Activated T-helper 2 cell treated with anti-CD3 and anti-CD28 coated beads, Interferon-gamma antibody, Interleukin-2, Interleukin-4, amounts not matched to agents 10 μg/mL and 5 μg/mL and 100 μg/mL, durations not matched to agents 14 hours and 24 hours and 36 hours (primary cell): ENCODE measurements at places on chromosomes 3 and 15.

GRCh38 chr3:14884665-14885064, 62.7 kb upstream of the NR2C2 start:
- H3K27me3 ChIP-seq, result peaks cover 15% of the 10 kb centered on the region
- peak overlapping the region; percentile 14 for H3K4me3 ChIP-seq
- DNase-seq, result peak; percentile 30
- H3K27ac ChIP-seq, result no peak overlapping the region
- no peaks in the 10 kb centered on the region for H3K36me3 ChIP-seq
- peaks cover 44% of the 10 kb centered on the region for H3K4me1 ChIP-seq

DNA sequence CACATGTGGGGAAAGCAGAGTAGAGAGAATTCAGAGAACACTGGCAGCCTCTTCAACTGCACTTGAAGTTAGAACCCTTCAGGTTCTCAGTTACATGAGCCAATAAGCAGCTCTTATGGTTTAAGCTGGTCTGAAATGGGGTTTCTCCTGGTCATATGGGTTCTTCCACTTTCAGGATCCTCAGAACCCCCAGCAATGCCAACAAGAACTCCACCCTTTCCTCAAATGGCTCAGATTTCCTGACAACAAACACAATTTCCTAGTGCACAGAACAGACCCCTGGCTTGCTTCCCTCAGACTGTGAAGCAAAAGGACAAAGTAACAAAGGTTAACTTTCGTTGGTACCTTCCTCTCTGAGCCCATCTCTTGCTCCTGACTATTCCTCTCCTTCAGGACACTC, 23.9 kb upstream of the FRMD4B start:
- DNase-seq, result no peak
- H3K4me1 ChIP-seq, result peaks cover 10% of the 10 kb centered on the region
- H3K27ac ChIP-seq, result no peak overlapping the region
- no peak overlapping the region for H3K4me3 ChIP-seq

DNA sequence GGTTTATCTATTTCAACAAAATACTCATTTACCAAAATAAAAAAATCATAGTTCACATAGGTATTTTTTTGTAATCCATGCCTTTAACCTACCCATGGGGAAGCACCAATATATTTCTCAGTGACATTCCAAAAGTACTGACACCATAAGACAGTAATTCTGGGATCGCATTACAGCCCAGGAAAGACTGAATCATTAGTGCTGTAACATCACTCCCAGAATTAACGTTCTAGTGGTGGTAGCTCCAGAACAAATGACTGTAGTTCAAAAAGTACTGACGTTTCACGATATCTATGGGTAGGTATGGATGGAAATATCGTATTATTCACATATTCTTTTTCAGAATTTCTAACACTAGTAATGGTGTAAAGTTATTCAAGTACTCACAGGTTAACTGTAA, 54.3 kb upstream of the NEK10 start:
- H3K27me3 ChIP-seq, result no peaks in the 10 kb centered on the region
- H3K36me3 ChIP-seq, result peaks cover 59% of the 10 kb centered on the region
- H3K4me1 ChIP-seq, result peaks cover 14% of the 10 kb centered on the region
- no peak for DNase-seq
- H3K4me3 ChIP-seq, result no peak overlapping the region
- H3K27ac ChIP-seq, result no peak overlapping the region

DNA sequence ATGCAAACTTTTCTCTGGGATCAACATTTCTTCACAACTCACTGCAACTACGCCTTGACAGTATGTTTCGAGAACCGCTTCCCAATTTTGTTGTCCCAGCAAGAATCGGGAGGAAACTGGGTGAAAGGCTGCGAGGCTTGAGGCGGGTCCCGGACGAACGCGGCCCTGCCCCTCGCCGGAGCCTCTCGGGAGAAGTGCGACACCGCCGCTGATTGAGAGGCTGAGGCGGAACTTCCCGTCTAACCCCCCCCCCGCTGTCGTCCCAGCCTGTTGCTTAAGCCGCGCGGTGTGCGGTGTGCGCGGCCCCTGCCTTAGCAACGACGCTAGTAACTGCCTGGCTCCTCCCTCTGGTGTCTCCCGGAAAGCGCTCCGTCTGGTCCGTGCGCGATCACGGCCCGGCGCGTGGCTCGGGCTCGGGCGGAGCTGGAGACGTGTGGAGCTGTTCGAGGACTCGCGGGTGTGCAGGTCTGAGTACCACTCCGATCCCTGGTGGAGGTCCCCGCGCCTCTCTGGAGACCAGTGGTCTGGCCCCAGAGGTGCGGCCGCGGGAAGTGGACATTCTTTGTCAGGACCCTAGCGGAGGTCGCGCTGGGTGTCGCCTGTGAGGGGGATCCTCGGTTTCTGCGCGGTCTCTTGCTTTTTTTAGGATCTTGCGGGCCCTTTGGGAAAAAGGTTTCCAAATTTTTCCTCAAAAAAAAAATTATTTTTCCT, at the start of the genes DTWD1 and FAM227B:
TSS of gene DTWD1 (plus strand) at position 391 of the 711 bp plus-strand sequence. CDS start 4,120 bp downstream, outside the sequence.
TSS of gene FAM227B (minus strand) at position 161 of the 711 bp plus-strand sequence. CDS start 5,647 bp downstream, outside the sequence.
- H3K4me3 ChIP-seq, result peak within 1 kb of the TSS; percentile 90
- peaks cover 25% of the 10 kb centered on the region for H3K36me3 ChIP-seq
- H3K4me1 ChIP-seq, result peaks cover 39% of the 10 kb centered on the region
- no peaks in the 10 kb centered on the region for H3K27me3 ChIP-seq

DNA sequence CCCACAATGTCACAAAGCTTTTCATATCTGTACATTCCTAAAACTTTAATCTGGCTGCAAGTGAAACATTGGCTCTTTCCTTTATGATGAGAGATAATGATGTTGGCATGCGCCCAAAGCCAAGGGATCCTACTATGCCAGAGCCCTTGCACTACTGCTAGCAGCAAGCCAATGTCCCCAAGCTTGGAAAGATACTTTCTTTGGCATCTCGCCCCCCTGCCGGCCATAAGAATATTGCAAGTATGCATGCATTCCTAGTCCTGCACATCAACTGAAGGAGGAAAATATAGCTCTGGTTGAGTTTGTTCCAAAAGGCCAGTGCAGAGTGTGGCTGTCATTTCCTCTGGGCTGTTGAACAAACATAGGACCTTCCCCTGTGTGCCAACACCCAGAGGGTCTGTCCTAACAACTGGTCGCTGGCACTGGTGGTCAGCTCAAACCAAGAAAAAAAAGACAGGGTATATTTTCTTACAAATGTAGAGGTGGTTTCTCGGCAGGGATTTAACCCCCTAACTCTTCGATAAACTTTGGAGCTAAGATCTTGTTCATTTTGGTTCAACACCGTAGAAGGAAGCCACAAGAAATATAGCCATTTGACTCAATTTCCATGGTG, 120.9 kb upstream of the ZBED2 start:
- peaks cover 1% of the 10 kb centered on the region for H3K4me1 ChIP-seq
- DNase-seq, result no peak
- H3K4me3 ChIP-seq, result no peak overlapping the region
- peaks cover 16% of the 10 kb centered on the region for H3K36me3 ChIP-seq

DNA sequence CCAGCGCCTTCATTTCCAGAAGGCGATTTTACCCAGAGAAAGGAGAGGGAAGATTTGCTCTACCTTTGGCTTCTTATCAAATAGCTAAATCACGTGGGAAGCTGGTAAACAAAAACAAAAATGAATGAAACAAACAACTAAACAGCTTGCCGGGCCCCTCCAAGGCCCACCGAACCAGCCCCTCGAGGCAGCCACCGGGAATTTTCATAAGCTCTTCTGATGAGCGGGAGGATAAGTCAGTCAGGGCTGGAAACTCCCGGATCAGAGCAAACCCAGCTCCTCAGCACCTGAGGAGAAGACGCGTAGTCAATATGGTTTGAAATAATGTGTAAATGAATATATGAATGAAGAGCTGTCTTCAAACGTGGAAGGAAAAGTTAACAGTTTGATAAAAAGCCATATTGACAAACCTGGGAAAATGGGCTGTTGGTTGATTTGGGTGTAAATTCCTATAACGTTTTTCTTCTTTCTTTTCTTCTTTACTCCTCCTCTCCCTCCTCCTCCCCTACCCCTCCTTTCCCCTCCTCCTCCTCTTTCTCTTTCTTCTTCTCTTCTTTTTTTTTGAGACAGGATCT, 10.7 kb downstream of the RPLP1 start:
- H3K36me3 ChIP-seq, result peaks cover 3% of the 10 kb centered on the region
- peak overlapping the region; percentile 71 for H3K27ac ChIP-seq
- H3K27me3 ChIP-seq, result peaks cover 16% of the 10 kb centered on the region
- no peak for DNase-seq

- H3K36me3 ChIP-seq, result no peaks in the 10 kb centered on the region
- DNase-seq, result no peak
- H3K27me3 ChIP-seq, result peaks cover 2% of the 10 kb centered on the region
- no peak overlapping the region for H3K27ac ChIP-seq
- H3K4me3 ChIP-seq, result no peak overlapping the region
These were observed 29.5 kb downstream of the BOC start for GRCh38 chr3:113240841-113241240.

DNA sequence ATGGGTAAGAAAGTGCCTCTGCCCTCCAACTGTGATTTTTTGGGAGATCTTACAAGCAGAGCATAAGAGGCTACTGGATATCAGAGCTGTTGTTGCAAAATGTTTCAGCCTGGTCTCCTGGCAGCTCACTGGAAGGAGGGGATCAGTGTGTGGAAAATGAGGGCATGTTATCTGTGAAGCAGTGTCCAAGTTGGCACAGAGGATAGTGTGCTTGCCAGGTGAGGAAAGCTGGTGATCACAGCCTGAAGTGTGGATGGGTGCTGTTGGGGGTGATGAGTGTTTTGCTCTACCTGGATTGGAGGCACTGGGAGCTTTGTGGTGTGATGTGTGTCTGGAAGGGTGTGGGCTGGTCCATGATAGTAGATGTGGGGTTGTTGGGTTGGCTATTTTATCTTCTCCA, 69.3 kb downstream of the MCTP2 start:
- peak overlapping the region; percentile 55 for H3K27ac ChIP-seq
- peaks cover 82% of the 10 kb centered on the region for H3K36me3 ChIP-seq
- no peak overlapping the region for H3K4me3 ChIP-seq
- DNase-seq, result no peak

DNA sequence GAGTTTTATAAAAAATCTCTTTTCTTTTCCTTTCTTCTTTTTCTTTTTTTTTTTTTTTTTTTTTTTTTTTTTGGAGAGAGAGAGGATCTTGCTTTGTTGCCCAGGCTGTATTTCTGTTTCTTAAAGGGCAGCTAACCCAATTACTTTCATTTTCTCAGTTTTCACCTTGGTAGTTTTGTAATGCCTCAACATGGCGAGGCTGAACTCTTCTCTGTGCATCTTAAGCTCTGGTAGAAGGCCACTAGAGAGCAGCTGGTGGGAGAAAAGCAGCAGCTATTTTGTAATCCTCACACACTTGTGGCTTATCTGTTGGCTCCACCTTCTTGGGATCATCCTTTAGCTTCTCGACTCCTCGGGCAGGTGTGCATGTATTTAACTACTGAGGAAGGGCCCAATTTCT, 152.2 kb upstream of the MEIS2 start:
- H3K27me3 ChIP-seq, result no peaks in the 10 kb centered on the region
- no peaks in the 10 kb centered on the region for H3K4me1 ChIP-seq
- H3K27ac ChIP-seq, result no peak overlapping the region
- DNase-seq, result no peak
- no peaks in the 10 kb centered on the region for H3K36me3 ChIP-seq

GRCh38 chr3:180275176-180275575, 238.4 kb upstream of the PEX5L start:
- H3K36me3 ChIP-seq, result no peaks in the 10 kb centered on the region
- peaks cover 2% of the 10 kb centered on the region for H3K4me1 ChIP-seq
- DNase-seq, result no peak
- H3K27me3 ChIP-seq, result no peaks in the 10 kb centered on the region
- no peak overlapping the region for H3K4me3 ChIP-seq
- H3K27ac ChIP-seq, result no peak overlapping the region

- no peaks in the 10 kb centered on the region for H3K27me3 ChIP-seq
- no peak for DNase-seq
- peaks cover 27% of the 10 kb centered on the region for H3K36me3 ChIP-seq
These were observed 119.0 kb downstream of the USP13 start for GRCh38 chr3:179771797-179772196.

DNA sequence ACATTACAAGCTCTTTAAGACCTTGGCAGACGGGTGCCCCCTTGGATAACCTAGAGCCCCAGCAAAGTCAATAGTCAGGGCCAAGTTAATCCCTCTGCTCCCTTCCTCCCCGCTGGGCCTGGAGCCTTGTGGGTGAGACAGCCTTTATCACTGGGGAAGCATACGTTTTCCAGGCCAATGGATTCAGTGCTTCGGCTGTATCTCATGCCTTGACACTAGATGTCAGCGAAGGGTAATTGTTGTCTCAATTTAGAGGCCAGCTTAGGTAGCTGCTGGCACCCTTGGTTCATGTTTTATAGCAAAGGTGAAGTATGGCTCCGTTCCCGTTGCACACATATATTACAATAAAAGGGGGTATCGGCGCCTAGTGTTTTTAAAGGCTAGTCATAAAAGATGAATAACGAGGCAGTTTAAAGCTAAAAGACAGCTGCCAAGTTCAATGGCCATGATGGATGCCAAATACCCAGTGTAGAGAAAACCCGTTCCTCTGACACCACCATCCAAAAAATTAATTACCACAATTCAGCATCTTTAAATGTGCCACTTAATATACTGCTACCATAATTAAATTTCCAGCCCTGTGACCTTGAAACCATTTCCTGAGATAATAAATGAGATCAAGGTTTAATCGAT, 52.3 kb upstream of the BNIP2 start:
- no peaks in the 10 kb centered on the region for H3K4me1 ChIP-seq
- H3K27ac ChIP-seq, result no peak overlapping the region
- no peaks in the 10 kb centered on the region for H3K36me3 ChIP-seq
- no peak overlapping the region for H3K4me3 ChIP-seq
- DNase-seq, result no peak
- H3K27me3 ChIP-seq, result peaks cover 13% of the 10 kb centered on the region

- no peaks in the 10 kb centered on the region for H3K36me3 ChIP-seq
- peaks cover 48% of the 10 kb centered on the region for H3K27me3 ChIP-seq
- no peak within 1 kb of the TSS for H3K27ac ChIP-seq
These were observed at the start of gene ECE2 for GRCh38 chr3:184275961-184276910. ECE2 (plus strand) TSS chr3:184276022; CDS start chr3:184276154, 132 bp downstream.

GRCh38 chr3:52005571-52005986, 9.9 kb upstream of the RPL29 start:
- no peak overlapping the region for H3K4me3 ChIP-seq
- H3K4me1 ChIP-seq, result peaks cover 13% of the 10 kb centered on the region
- DNase-seq, result no peak
- no peaks in the 10 kb centered on the region for H3K36me3 ChIP-seq
- H3K27ac ChIP-seq, result no peak overlapping the region
- H3K27me3 ChIP-seq, result peaks cover 4% of the 10 kb centered on the region

DNA sequence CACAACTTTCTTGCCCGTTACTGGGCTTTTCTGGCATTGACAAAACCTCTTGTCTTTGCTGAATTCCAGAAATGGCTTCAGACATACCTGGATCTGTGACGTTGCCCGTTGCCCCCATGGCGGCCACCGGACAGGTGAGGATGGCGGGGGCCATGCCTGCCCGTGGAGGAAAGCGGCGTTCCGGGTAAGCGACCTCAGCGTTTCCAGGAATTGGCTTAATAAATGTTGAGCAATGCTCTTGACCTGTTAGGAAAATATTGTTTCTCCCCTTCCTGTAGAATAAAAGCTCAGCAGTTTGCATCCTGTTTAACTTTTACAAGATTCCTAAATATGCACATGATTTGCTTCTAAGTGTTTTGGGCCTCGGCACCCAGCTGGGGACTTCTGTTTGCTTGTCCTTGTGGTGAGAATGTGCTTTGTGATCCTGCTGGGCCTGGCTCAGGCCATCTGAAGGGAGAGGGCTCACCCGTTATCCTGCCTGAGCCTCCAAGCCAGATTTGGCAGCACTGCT, 46.7 kb downstream of the ARNT2 start:
- H3K27me3 ChIP-seq, result peaks cover 10% of the 10 kb centered on the region
- H3K27ac ChIP-seq, result no peak overlapping the region
- peaks cover 4% of the 10 kb centered on the region for H3K4me1 ChIP-seq
- H3K4me3 ChIP-seq, result no peak overlapping the region
